K562 (cell line): ENCODE measurements at places on chromosomes 7 and 10.

GRCh38 chr10:70167246-70167645, 3.1 kb downstream of the SAR1A start:
- DNase-seq = no peak

DNA sequence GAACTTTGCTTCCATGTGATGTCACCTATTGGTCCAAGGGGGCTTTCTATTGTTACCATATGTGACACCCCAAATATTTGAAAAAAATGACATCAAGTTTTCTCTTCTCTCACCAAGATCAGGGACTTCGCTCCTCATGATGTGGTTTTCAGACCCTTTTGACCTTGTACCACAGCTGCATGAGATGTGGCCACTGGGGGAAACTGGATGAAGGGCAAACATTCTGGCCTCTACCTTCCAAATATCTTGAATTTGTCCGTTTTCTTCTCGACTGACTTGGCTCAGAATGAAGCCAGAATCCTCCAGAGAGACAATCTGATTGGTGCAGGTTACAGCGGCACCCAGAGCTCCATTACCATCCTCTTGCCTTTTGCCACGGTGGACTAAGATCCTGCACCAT, 122.7 kb downstream of the PRKCQ start:
- no peak for DNase-seq

DNA sequence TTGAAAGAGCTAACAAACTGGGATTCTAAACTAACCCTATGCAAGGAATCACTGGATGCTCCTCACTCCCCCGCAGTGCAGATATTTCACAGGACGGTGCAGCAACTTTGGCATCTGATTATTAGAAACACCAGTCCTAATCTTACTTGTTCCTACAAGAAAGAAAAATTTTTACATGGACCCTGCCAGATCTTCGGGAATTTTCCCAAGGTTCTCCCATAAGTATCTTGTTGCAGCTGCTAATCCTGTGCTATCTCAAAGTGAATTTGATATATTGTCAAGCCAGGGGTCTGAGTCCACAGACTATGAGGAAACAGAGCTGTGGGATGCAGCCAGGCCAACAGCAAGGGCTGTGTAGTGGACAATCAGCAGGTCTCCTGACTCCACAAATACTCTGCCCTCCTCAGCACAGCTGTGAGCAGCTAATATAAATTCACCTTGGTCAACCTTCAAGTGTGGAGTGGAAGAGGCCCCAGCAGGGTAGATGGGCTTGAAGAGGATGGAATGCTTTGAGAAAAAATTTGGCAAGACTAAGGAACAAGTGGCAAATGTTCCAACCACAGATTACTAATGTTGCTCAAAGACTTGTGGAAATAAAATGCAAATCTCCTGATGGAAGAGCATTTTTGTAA, 25.6 kb downstream of the VSTM4 start:
- DNase-seq = no peak

GRCh38 chr7:132756484-132756990, 180.3 kb upstream of the PLXNA4 start:
- DNase-seq = no peak

DNA sequence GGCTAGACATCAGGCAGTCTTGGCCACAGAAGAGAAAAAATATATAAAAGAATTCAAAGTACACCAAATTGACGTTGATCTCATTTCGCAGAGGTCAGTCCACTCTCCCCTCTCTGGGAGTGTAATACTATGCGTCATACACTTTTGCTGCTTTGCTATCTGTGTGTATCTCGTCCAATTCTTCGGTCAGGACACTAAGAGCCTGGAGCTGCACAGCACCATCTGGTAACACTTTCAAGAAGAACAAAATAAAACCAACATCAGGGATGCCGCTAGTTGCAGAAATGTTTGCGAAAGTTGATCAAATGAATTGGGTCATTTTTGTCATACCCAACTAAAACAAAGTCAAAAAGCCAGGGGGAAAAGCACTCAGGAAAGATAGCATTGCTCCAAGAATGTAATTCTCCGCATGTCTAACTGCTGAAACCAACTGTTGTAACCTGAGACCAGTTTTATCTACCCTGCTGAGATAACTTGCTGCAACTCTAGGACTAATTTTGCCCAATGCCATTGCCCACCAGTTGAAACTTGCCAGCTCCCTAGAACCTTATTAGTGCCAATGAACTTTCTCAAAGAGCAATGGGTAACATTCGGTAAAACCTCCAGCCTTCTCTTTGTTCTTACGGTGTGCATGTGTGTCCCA, 23.0 kb downstream of the TMEM176A start:
- DNase-seq = no peak

DNA sequence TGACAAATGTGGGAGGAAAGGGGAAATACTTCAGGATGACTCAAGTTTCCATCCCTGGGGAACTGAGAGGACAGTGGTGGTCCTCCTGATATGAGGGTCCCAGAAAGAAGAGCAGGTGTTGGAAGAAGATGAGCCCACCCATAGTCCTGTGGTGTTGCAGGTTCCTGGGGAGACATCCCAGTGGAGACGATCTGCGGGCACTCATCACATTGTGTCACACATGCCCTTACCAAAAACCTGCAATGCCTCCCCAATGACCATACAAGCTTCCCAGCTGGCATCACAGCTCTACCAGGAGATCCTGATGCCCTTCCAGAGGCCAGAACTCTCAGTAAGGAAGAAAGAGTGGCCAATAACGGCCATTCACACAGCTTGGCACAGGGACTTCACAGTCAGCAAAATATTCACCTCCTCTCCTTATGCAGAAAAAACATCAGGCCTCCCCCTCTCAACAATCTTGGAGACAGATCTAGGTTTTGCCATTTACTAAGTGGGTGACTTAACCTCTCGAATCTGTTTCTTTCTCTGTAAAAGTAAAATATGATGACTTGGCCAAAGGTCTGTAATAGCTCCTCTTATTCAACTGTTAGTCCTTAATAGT, 9.0 kb downstream of the PUS7 start:
- no peak for DNase-seq

GRCh38 chr10:121524157-121524817, 74.0 kb downstream of the FGFR2 start:
- DNase-seq = no peak

- no peak for DNase-seq
These were observed 4.6 kb upstream of the PFKFB3 start for GRCh38 chr10:6198171-6198570.

GRCh38 chr7:24851786-24852185, 94.5 kb upstream of the GSDME start:
- no peak for DNase-seq

DNA sequence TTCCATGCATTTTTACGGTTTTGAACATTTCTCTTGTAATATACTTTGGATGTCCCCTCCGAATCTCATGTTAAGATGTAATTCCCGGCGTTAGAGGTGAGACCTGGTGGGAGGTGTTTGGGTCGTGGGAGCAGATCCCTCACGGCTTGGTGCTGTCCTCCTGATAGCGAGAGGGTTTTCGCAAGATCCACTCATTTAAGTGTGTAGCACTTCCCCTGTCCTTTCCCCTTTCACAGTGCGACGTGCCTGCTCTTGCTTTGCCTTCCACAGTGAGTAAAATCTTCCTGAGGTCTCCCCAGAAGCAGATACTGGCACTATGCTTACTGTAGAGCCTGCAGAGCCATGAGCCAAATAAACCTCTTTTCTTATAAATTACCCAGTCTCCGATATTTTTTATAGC, 6.6 kb downstream of the GPR141 start:
- DNase-seq = no peak

GRCh38 chr7:84363741-84364140, 169.2 kb upstream of the SEMA3A start:
- no peak for DNase-seq

GRCh38 chr7:51276967-51277366, 39.6 kb downstream of the COBL start:
- DNase-seq = no peak

- DNase-seq = no peak
These were observed 1.9 kb upstream of the GPER1 start for GRCh38 chr7:1085910-1086421.

DNA sequence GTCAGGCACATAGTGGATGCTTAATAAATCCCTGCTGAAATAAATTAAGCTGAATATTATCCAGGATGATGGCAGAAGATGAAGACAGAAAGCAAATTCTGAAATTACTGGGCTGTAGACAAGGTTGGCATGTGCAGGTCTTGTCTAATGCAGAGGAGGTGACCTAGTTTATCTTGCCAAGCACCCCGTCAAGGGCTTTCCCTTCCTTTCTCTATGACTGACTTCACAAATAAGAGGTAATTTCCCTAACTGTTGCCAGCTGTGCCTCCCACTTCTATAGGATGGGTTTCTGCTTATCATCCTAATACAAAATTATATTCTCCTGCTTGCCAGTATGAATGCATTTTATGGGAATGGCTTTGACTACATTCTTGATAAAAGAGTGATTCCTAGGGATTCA, 38.0 kb downstream of the LHFPL3 start:
- no peak for DNase-seq

- no peak for DNase-seq
These were observed 257.3 kb downstream of the SDK1 start for GRCh38 chr7:3558400-3558799.

DNA sequence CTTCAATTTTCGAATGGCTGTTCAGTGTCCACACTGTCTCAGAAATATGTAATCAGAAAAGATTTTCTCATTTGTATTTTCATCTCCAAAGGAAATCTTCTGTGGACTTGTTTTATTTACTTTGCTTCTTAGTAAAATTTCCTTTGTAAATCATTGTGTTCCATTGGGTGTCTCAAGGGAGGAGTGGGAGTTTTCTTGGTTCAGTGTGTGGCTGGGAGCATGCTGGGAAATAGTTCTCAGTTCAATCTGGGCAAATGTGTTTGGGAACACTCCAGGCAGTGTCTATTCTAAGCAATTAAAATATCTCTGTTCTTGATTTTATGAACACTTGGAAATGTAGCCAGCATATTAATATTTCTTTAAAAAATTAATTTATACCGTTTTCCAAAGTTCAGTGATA, 1019.8 kb downstream of the CNTNAP2 start:
- no peak for DNase-seq

DNA sequence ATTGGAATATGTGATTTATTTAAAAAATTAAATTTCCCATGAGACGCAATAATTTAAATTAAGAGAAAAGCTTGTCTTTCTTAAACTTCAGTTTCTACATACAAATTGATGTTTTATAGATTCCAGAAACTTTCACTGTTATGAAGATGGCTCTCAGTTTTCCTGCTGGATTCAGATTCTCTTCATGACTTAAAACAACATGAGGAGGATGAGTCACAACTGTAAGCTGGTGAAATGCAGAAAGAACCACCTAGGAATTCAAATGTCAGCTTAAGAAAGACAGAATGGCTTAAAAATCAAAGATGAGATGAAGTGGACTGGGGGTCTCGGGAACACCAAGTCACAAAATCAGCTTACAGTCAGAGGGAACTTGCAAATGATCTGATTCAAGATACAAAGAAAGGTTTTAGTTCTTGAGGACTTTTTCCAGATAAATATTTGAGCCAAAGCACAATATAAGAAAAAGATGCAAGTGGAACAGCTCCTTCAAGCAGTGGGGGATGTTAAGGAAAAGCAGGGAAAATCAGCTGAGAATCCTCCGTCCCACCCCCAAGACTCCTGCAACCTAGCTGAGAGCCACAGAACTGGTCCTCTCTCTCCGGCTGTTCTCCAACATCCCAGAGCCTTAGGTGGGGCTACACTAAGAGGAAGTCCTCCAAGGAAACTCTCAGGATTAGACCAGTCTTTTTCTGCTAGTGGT, 279.8 kb downstream of the KCNMA1 start:
- DNase-seq = no peak

- DNase-seq = no peak
These were observed 101.2 kb downstream of the RAB18 start for GRCh38 chr10:27605318-27605717.

DNA sequence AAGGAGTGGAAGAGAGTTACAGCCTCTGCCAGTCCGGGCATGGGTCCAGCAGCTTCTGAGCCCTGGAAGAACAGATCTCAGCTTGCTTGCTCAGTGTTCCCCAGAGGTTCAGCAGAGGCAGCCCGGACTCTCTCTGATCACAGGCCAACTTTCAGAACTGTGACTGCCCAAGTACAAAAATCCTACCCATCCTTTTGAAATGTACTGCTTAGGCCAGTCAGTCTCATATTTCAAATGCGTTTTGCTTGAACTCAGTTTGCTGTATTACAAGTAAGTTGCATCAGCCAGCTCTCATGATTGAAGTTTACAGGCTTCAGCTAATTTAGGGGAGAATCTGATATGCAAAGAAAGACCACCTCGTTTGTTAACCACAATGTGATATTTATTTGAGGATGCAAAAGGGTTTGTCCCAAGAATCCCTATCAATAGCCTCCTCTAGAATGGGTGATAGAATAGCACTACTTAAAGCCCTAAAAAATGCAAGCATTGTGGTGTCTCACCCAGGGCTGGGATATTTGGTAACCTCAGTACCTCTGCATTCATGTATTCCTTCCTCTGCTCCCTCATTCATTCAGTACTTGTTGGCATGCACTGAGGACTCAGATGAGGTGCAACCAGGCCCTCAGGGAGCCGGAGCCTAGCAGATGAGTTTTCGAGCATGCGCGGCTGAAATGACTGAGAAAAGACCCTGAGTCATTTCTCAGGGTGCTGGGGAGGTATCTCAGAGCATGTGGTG, 7.0 kb downstream of the AIMP2 start:
- DNase-seq = no peak

DNA sequence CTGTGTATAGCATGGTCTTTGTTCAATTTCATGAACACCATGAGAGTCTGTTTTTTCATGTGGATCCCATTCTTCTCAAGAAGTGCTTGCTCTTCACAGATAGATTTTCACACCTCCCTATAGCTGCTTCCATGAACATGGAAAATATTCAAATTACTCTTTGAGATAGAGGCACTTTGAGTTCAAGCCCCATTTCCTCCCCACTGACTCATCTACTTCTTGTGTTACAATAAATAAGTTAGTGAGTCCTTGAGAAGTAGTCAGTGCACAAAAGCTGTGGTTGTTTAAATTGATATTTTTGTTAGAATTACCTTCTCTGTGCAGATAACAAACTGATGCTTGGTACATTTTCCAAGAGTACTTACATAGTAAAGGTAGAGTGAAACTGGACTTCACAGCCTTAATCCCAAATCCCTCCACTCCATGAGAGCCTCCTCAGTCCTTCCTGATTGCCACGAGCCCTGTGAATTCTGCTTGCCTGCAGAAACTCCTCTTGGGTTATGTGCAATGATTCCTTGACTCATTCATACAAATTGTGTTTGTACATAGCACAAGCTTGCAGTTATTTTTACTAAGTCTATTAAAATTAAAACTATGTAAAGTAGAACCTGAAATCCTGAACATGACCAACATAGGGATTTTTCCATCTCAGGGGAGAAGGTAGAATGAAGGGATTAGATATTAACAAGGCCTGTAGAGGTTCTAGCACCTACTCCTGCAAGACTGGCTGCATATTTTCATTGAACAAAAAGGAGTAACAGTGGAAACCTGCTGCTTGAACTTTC, 496.2 kb downstream of the TNS3 start:
- no peak for DNase-seq

- peak; percentile 21 for DNase-seq
These were observed 11.4 kb downstream of the NPVF start for GRCh38 chr7:25216837-25217236.

- no peak for DNase-seq
These were observed 453.4 kb upstream of the CELF2 start for GRCh38 chr10:10564081-10564794.

DNA sequence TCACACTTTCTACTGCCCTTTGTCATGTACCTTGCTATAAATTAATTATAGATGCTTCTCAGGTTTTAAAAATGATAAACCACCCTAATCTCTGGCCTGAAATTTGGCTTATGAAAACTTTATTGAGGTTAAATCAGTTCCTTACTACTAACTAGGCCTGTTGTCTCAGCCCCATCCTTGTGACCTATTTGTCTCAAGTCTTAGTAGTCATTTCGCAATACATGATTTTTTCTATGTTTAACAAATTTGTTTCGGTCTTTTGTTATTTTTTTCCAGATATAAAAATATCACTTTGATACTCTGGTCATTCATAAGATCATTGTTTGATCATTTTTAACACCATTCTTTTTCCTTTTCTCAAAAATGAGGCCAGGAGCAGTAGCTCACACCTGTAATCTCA, 411.6 kb downstream of the GFRA1 start:
- no peak for DNase-seq
